Activated CD4-positive, alpha-beta memory T cell treated with anti-CD3 and anti-CD28 coated beads, Interleukin-2, amount 10 ng/mL, durations not matched to agents 7 days and 5 days (primary cell): ENCODE measurements at places on chromosomes 5 and 9.

DNA sequence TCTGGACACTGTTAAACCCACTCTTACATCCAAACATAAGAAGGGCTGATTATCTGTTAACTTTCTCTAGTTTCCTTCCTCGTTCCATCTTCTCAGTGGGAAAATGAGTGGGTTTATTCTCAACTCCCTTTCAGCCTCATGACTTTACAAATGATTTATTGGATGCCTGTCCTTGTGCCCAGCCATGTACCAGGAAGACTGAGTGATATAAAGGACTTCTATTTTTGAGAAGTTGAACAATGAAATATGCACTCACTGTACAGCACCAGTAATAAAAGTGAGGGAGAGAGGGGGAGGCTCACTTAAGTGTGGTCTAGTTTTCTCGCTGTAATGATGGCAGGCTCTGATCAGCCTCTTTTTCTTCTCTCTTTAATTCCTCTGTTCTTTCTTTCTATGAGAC is 277.6 kb downstream of the SMARCA2 start:
- H3K4me1 ChIP-seq: no peaks in the 10 kb centered on the region
- no peaks in the 10 kb centered on the region for H3K36me3 ChIP-seq
- no peak overlapping the region for H3K27ac ChIP-seq
- H3K4me3 ChIP-seq: no peak overlapping the region
- H3K27me3 ChIP-seq: peaks cover 5% of the 10 kb centered on the region

- peaks cover 66% of the 10 kb centered on the region for H3K4me1 ChIP-seq
- H3K4me3 ChIP-seq: no peak overlapping the region
- H3K27me3 ChIP-seq: no peaks in the 10 kb centered on the region
- DNase-seq: no peak
- H3K36me3 ChIP-seq: peaks cover 5% of the 10 kb centered on the region
Measured at GRCh38 chr5:132076202-132076830, 2.7 kb downstream of the CSF2 start.

DNA sequence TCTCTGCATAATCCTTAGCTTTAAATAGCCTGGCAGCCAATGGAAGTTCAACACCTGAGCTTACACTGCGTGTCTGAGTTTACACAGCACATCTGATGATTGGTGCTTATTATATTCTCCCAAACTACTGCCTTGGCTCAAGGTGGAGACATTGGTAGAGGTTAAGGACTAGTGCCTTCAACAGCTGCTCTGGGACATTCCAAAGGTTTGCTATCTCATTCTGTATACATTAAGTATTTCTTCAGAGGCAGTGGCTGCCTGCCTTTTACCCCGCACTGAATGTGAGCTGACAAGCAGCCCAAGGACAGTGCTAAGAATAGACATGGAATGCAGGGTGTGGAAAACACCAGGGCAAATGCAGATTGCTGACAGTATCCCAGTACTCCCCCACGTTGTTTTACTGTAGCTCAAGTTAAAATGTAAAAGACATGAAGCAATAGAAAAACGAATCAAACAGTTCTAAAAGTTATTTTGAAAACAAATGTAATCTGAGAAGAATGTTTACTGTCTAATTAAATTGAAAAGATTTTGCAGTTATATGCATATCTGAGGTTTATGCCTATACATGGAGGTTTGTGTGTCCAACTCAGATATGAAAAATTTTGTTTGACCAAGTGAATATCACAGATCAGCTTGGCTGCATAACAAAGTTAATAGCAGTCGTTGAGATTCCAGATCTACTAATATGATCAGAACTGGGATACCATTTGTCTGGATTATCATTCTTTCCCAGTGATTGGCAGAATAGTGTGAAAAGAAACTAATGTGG is 1.8 kb downstream of the HSPB3 start:
- H3K27ac ChIP-seq: no peak overlapping the region
- peaks cover 22% of the 10 kb centered on the region for H3K27me3 ChIP-seq
- H3K36me3 ChIP-seq: no peaks in the 10 kb centered on the region
- H3K4me3 ChIP-seq: no peak overlapping the region
- no peak for DNase-seq

GRCh38 chr5:10627160-10627701 is 63.4 kb downstream of the ANKRD33B start:
- peaks cover 51% of the 10 kb centered on the region for H3K4me1 ChIP-seq
- no peak for DNase-seq
- peaks cover 8% of the 10 kb centered on the region for H3K36me3 ChIP-seq
- peak overlapping the region; percentile 64 for H3K4me3 ChIP-seq
- H3K27ac ChIP-seq: peak overlapping the region; percentile 79

DNA sequence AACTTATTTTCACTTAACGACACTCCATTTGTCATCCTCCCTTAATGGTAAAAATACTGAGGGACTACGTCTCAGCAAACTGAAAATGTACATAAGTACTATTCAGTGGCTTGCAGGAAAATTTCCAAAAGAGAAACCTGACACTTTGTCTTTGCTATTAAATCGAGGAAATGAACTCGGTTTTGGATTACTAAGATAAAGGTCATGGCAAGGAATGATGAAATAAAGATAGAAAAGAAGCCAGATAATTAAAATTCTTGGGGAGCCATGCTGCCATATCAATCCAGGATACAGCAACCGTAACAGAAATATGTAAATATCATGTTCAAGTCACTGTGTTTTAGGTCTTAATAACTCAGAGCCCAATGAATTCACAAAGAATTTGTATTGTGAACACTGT is 647.8 kb downstream of the CDH9 start:
- no peak overlapping the region for H3K4me3 ChIP-seq
- H3K36me3 ChIP-seq: no peaks in the 10 kb centered on the region
- H3K4me1 ChIP-seq: no peaks in the 10 kb centered on the region
- no peak for DNase-seq
- no peak overlapping the region for H3K27ac ChIP-seq
- H3K27me3 ChIP-seq: no peaks in the 10 kb centered on the region

DNA sequence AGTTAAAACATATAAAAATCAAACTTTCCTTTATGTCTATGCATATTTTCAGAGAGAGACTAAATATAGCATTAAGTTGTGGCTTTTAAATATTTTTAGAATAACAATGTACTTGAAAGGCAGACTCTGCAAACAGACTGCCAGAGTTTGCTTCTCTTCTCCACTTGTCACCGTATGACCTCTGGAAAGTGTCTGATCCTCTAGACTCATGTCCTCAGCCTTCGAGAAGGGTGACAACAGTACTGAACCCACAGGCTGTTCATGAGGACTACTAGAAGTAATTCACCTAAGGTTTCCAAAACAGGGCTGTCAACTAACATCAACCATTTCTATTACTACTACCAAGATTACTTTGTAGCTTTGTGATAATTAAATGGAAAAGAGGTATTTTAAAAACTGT is 167.7 kb upstream of the TBCA start:
- no peak overlapping the region for H3K4me3 ChIP-seq
- no peak for DNase-seq
- H3K4me1 ChIP-seq: no peaks in the 10 kb centered on the region
- no peaks in the 10 kb centered on the region for H3K36me3 ChIP-seq
- peaks cover 27% of the 10 kb centered on the region for H3K27me3 ChIP-seq

- H3K4me3 ChIP-seq: no peak overlapping the region
- H3K4me1 ChIP-seq: peaks cover 15% of the 10 kb centered on the region
- no peaks in the 10 kb centered on the region for H3K27me3 ChIP-seq
- H3K27ac ChIP-seq: no peak overlapping the region
Measured at GRCh38 chr9:109907400-109907799, 127.4 kb downstream of the PALM2AKAP2 start.

DNA sequence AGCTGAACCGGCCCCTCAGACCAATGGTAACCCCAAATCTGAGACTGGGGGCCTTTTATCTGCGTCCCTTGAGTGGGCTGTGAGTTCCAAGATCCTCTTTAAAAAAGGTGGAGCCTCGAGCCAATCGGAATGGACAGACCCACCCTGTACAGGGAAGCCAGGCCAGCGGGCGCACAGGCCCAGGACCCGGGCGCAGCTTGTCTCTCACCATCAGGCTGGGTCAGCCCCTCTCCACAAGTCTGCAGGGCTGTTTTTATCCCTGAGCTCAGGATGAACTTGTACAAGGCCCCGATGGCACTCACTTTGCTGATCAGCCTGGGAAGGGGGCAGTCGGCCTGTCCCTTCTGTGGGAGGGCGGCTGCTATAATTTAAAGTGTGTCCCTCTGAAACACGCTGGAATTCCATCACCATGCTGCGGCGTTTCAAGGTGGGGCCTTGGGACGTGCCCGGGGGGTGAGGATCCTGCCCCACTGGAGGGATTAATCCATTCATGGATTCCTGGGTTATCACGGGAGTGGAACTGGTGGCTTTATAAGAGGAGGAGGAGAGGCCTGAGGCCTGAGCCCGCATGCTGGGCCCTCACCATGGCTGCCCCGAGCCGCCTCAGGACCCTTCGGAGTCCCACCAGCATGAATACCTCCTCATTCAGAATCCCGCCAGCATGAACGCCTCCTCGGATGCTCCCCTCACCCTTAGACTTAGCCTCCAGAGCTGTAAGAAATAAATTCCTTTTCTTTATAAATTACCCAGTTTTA is 14.1 kb downstream of the EXD3 start:
- no peak overlapping the region for H3K27ac ChIP-seq
- H3K4me1 ChIP-seq: peaks cover 22% of the 10 kb centered on the region
- H3K4me3 ChIP-seq: no peak overlapping the region
- H3K27me3 ChIP-seq: peaks cover 2% of the 10 kb centered on the region

DNA sequence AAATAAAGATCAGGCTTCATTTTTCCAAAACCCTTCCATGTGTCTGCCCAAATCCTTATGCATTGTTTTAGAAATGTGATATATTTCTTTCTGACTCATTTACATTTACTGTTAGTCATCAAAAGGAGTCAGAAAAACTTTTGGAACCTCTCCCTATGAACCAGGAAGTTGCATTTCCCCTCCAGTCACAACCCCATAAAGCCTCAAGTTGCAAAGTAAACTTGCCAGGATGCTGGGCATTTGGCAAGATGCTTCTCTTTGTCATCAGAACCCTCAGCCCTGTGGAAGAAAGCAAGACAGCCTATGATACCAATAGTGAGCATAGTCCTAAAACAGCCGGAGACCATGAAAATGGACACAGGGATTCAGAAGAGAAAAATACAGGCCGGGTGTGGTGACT is 84.2 kb downstream of the MUSK start:
- no peak overlapping the region for H3K27ac ChIP-seq
- no peaks in the 10 kb centered on the region for H3K27me3 ChIP-seq
- no peak overlapping the region for H3K4me3 ChIP-seq
- H3K4me1 ChIP-seq: no peaks in the 10 kb centered on the region

- H3K4me1 ChIP-seq: peaks cover 39% of the 10 kb centered on the region
- H3K27ac ChIP-seq: peak overlapping the region; percentile 55
- no peaks in the 10 kb centered on the region for H3K27me3 ChIP-seq
- DNase-seq: no peak
- H3K4me3 ChIP-seq: no peak overlapping the region
- peaks cover 73% of the 10 kb centered on the region for H3K36me3 ChIP-seq
Measured at GRCh38 chr5:126816649-126817048, 39.7 kb downstream of the LMNB1 start.

- peaks cover 17% of the 10 kb centered on the region for H3K27me3 ChIP-seq
- H3K4me3 ChIP-seq: no peak overlapping the region
- peaks cover 17% of the 10 kb centered on the region for H3K4me1 ChIP-seq
- DNase-seq: no peak
Measured at GRCh38 chr5:14441641-14442040, 140.0 kb upstream of the OTULINL start.

- no peak for DNase-seq
- H3K4me3 ChIP-seq: no peak overlapping the region
- no peaks in the 10 kb centered on the region for H3K27me3 ChIP-seq
- H3K27ac ChIP-seq: peak overlapping the region; percentile 80
Measured at GRCh38 chr9:33143241-33143661, 23.9 kb downstream of the B4GALT1 start.

DNA sequence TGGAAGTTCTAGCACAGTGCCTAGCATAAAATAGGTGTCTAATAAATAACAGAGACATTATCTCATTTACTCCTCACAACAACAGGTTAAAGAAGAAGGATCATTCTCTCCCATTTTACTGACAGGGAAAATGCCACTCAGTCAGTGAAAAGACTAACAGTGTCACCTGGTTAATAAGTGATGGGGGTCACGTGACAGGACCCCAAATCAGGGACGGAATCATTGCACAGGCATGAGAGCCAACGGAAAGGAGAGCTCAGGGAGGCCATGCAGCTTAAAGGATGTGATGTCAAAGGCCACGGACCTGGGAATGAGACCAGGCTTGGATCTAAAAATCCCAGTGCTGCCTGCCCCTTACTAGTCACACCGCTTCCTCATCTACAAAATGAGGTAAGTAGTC is 101.2 kb downstream of the BNC2 start:
- no peak overlapping the region for H3K4me3 ChIP-seq
- no peaks in the 10 kb centered on the region for H3K27me3 ChIP-seq
- no peak for DNase-seq
- no peaks in the 10 kb centered on the region for H3K4me1 ChIP-seq
- H3K36me3 ChIP-seq: no peaks in the 10 kb centered on the region
- H3K27ac ChIP-seq: no peak overlapping the region

DNA sequence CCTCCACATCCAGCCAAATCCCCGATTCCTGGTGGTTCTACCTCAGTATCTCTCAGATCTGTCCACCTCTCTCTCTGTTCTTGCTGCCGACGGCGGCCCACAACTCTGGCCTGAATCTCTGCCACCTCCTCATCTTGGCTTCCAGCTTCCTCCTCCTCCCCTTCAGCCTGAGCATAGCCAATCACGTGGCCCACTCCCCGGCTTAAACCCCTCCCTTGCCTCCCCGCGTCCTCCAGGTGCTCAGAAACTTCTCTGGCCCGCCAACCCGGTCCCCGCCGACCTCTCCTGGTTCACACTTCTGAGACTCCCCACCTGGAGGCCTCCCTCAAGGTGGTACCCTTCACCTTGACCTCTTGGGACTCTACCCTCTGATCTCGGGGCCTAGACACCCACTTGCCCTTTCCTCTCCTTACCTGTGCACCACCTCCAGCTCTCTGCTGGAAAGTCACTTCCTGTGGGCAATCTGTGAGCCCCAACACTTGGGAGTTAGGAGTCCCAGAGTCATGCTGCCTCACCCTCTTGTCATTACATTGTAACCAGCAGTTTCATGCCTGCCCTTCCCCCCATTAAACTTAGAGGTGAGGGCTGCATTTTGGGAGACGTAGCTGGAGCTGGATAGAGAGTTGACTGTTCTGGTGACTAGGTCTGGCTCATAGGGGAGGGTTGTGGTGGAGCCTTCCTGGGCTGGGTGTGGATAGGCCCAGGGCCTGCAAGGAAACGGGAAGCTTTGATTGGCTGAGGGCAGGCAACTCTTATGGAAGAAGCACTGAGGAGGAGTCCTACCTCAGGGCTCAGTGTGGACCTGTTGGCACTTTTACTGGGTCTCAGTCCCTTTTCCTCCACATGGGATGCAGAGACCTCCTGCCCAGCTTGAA is 4.5 kb upstream of the SET start:
- H3K27me3 ChIP-seq: no peaks in the 10 kb centered on the region
- peak; percentile 84 for DNase-seq
- H3K36me3 ChIP-seq: peaks cover 6% of the 10 kb centered on the region
- H3K4me3 ChIP-seq: peak overlapping the region; percentile 95

GRCh38 chr5:45094876-45095440 is 286.2 kb downstream of the MRPS30 start:
- H3K27me3 ChIP-seq: no peaks in the 10 kb centered on the region
- H3K4me1 ChIP-seq: no peaks in the 10 kb centered on the region
- H3K4me3 ChIP-seq: no peak overlapping the region
- no peak overlapping the region for H3K27ac ChIP-seq
